ENCODE measurements at places on chromosomes 16 and 17.

DNA sequence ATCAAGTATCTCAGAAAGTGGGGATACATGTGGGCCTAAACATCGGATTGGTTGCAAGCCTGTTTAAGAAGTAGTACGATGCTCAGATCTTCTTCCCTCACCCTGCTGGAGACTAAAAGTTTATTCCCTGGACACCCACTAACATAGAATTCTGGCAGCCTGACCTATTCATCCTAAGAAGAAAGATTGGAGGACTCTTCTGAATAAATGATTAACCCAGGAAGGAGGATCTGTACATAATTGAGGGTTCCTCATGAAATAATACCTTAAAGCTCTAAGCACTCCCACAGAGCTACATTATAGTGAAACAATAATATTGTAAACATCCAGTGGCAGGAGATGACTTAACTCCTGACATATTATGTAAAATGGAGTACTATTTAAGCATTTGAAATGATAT is 111.7 kb downstream of the NLK start:
- DNase-seq = no peak

- DNase-seq = peak; percentile 27
Measured at GRCh38 chr16:72404299-72404698, 232.3 kb upstream of the PMFBP1 start.

DNA sequence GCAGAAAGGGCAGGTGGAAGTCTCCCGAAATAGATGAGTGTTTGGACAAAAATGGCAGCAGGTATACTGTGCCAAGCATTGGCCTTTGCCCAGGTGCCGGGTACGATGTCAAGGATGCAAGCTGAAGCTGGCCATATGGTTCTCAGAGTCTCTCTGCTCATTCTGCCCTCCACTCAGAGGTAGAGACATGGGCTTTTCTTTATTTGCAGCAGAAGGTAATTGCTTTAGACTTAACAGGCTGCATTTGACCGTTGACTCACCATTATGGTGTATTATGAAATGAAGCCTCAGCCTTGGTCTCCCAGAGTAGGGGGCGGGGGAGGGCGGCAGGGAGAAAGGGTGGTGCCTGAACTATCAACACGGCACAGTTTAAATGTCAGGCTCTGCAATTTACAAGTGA is 969.1 kb upstream of the EEF2KMT start:
- no peak for DNase-seq

GRCh38 chr16:78218856-78219651 is 119.6 kb downstream of the WWOX start:
- no peak for DNase-seq

DNA sequence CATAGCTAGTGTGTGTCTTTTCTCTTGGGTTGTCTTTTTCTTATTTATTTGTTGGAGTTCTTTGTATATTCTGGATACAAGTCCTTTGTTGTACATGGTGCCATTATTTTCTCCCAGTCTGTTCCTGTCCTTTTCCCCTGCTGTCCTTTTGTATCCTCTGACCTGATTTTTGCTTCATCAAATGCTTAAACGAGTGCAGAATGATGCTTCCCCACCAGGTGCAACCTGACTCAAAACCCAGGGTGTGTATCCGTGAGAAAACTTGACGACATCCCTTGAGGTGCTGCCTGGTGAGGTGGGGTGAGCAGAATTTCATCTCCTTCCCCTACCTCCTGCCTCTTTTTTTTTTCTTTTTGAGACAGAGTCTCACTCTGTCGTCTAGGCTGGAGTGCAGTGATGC is 88.6 kb downstream of the NTN1 start:
- DNase-seq = no peak

DNA sequence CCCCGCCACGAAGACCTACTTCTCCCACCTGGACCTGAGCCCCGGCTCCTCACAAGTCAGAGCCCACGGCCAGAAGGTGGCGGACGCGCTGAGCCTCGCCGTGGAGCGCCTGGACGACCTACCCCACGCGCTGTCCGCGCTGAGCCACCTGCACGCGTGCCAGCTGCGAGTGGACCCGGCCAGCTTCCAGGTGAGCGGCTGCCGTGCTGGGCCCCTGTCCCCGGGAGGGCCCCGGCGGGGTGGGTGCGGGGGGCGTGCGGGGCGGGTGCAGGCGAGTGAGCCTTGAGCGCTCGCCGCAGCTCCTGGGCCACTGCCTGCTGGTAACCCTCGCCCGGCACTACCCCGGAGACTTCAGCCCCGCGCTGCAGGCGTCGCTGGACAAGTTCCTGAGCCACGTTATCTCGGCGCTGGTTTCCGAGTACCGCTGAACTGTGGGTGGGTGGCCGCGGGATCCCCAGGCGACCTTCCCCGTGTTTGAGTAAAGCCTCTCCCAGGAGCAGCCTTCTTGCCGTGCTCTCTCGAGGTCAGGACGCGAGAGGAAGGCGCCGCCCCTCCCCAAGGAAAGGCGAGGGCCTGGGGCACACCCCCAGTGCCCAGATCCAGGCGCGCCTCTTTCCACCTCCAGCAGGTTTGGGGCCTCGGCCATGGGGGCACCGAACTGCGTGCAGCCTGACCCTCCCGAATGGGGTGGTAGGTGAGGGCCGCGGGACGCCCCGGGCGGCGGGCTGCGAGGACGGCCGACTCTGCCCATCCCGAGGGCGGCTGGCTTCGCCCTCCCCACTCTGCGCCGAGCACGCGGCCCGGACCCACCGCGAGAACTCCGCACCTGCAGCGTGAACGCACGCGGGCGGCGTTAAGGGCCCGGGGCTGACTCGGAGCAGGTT is 664 bp downstream of the HBQ1 start:
- DNase-seq = peak; percentile 56

DNA sequence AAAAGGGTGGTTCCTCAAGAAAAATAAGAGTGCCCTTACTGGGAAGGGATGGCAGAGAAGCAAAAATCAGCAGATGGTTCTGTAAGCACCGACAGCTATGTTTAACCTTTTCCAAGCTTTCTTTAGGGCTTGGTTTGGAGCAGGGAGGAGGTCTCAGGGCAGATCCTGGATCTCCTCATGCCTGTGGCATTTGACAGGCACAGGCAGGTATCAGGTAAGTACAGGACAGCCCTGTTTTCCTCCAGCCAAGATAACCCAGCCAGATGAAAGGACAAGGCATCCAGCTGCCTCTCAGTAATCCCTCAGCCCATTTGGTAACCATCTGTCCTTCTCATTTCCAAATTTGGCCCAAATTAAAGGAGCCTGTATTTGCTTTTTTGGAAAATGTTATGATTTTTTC is 141.5 kb downstream of the TOX3 start:
- DNase-seq = no peak

DNA sequence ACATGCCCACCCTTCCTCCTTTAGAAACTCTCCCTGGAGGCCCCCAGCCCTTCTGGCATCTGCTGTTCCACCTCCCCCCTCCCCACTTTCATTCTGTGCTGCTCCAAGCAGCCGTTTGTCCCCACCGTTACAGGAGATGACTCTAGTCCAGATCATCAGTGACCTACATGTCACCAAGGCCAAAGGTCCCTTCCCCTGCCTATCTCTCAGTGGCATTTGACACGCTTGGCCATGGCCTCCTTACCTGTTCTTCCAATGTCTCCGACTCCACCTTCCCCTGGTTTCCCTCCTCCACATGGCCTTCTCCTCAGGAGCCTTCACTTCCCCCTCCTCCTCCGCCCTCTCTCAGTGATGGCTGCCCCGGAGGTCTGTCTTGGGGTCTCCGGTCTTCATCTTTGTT is 9.4 kb downstream of the TMEM92 start:
- no peak for DNase-seq

Data from EH (cell line).